A673 (cell line): ENCODE measurements at places on chromosomes 2 and 18. TPM values are rescaled to one million over a fixed set of nuclear protein-coding genes. Genes with fewer than 3 reads are reported as not detected.

KIF1A gene
- total RNA-seq, result 301 and 330 TPM in 2 replicates

MDH1B gene
- 0.68 and 0.86 TPM in 2 replicates for total RNA-seq

SERPINB13 gene
- 0.49 and 0.50 TPM in 2 replicates for total RNA-seq

CFAP210 gene
- total RNA-seq, result 0.37 and 0.83 TPM in 2 replicates

TMEM247 gene
- not detected in 2 replicates for total RNA-seq

ZBTB7C gene
- 0.07 and 0.32 TPM in 2 replicates for total RNA-seq

RESP18 gene
- not detected in 2 replicates for total RNA-seq

TGFA gene
- total RNA-seq, result 0.13 TPM in 1 of 2 replicates, not detected in the other

ACTG2 gene
- total RNA-seq, result 0.59 and 2.7 TPM in 2 replicates

RAPGEF4 gene
- 0.26 and 0.96 TPM in 2 replicates for total RNA-seq

CHRND gene
- not detected in 2 replicates for total RNA-seq

HOXD13 gene
- total RNA-seq, result 32.7 and 33.8 TPM in 2 replicates

CPLX4 gene
- total RNA-seq, result not detected in 2 replicates

CHRNA1 gene
- total RNA-seq, result not detected in 2 replicates

CNTNAP5 gene
- total RNA-seq, result not detected in 2 replicates

GALR1 gene
- total RNA-seq, result not detected in 2 replicates

UBXN4 gene
- total RNA-seq, result 117 and 123 TPM in 2 replicates

HOXD11 gene
- total RNA-seq, result 107 and 123 TPM in 2 replicates

RGPD6 gene
- 30.8 and 69.2 TPM in 2 replicates for total RNA-seq

ABCG8 gene
- total RNA-seq, result not detected in 2 replicates

SLC4A5 gene
- total RNA-seq, result 0.94 and 1.8 TPM in 2 replicates

DES gene
- not detected in 2 replicates for total RNA-seq

CDH19 gene
- total RNA-seq, result not detected in 2 replicates

ANKRD53 gene
- 0.50 and 0.64 TPM in 2 replicates for total RNA-seq

ANKRD44 gene
- 17.0 and 22.2 TPM in 2 replicates for total RNA-seq

FKBP1B gene
- total RNA-seq, result 2.9 and 3.7 TPM in 2 replicates

PRSS56 gene
- not detected in 2 replicates for total RNA-seq

IL18R1 gene
- total RNA-seq, result not detected in 2 replicates

LBX2 gene
- total RNA-seq, result 0.48 TPM in 1 of 2 replicates, not detected in the other

ZNF142 gene
- total RNA-seq, result 53.3 and 65.3 TPM in 2 replicates

B3GNT7 gene
- 0.09 TPM in 1 of 2 replicates, not detected in the other for total RNA-seq

PNPT1 gene
- 50.4 and 53.3 TPM in 2 replicates for total RNA-seq

PSMA8 gene
- total RNA-seq, result not detected in 2 replicates

CRYGC gene
- total RNA-seq, result not detected in 2 replicates

SPDYA gene
- 1.0 and 1.2 TPM in 2 replicates for total RNA-seq

CFAP53 gene
- total RNA-seq, result 0.22 and 0.26 TPM in 2 replicates

DHRS9 gene
- total RNA-seq, result not detected in 2 replicates

UGT1A8 gene
- not detected in 2 replicates for total RNA-seq

AKAIN1 gene
- not detected in 2 replicates for total RNA-seq

KLF11 gene
- 2.8 and 3.0 TPM in 2 replicates for total RNA-seq
